ENCODE measurements at places on chromosomes 6 and 20.

GRCh38 chr20:53077373-53078205 is 105.4 kb downstream of the TSHZ2 start:
- no peak for DNase-seq

DNA sequence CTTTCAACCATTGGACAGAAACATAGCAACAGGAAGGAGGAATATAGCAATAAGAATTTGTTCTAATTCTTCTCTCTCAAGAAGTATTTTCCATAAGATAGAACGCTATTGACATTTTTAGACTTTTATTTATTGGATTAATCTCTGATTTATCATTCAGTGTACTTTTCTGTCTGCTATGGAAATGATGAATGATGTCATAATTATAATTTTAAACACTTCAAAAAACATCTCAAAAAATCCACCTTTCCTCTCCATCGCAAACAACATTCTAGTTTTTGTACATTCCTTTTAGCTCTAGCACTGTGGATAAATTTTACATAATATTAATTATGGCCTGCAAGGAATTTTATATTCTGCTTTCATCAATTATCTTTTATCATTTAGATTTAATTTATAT is 643.2 kb downstream of the DHX35 start:
- DNase-seq, result no peak

- no peak for DNase-seq
Observed at GRCh38 chr20:33566781-33567603, 77.1 kb downstream of the CBFA2T2 start.

DNA sequence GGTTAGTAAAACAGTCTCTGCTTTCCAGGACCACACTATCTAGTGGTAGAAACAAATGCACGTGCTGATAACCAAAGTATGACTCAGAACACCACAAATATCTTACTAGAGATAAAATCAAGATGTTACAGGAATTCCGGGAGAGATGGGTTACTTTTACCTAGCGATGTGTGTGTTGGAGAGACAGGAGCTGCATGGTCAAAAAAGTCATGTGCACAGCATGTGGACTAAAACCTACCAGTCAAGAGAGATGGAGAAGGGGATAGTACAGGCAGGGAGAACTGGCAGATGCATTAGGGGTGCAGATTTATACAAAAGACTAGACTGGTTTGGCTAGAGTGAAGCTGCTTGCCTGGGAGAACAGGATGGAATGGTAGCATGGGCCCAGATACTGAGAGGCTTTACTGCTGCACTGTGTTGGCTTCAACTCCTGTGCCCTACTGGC is 75.3 kb upstream of the MRAP2 start:
- no peak for DNase-seq

DNA sequence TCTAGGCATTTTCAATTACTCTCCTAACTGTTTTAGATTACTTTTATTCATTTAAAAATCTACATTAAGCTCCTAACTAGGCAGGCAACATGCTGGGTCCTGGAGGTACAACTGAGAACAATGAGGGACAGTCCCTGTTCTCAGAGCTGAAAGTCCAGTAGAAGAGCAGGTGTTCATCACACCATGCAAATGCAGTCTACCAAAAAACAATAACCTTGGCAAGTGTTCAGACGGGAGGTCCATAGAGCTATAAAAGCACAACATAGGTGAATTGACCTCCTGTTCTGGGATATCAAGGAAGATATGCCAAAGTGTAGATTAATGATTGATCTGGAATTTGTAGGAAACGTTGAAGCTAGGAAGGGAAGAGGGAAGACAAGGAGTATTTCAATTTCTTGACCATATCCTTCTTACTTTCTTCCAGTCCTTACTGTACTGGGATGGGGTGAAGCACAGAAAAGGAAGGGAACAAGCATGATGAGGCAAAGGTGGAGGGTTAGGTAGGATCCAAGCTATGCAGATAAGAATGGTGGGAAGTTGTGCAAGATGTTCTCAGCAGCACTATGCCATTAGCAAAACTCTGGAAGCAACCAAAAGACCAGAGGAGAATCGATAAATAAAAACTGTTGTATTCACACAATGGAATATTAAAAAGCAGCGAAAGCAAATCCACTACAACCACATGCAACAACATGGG is 485.7 kb upstream of the JARID2 start:
- no peak for DNase-seq

DNA sequence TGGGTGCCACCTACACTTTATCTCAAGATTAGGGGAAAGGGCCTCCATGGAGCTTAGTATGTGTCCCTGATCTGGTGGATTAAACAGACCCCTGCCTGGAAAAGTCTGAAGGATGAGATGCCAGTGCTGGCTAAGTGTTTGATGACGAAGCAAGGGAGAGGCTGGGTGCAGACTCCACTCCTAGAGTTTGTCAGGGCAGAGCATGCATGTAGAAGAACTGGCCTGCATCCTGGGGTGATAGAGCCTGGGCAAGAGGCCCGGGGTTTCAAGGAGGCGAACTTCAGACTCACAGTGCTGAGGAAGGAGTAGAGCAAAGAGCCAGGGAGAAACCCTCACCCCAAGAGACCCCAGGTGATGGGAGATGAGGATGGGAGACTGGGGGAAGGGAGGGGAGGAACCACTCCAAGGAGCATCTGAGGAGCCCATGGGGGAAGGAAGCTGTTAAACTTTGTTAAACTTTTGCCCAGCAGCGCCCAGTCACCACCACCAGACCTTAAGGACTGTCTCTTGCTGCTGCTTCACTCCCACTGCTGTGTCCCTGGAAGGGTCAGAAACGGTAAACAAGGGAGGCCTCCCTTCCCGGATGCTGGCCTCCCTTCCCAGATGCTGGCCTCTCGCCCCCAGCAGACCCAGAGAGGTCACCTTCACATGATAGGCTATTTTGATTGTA is 61.6 kb downstream of the RPRD1B start:
- no peak for DNase-seq

- DNase-seq, result no peak
Observed at GRCh38 chr20:4555188-4555890, 166.4 kb upstream of the PRND start.

GRCh38 chr6:66478705-66479104 is 771.7 kb upstream of the EYS start:
- no peak for DNase-seq

GRCh38 chr6:11413117-11413687 is 124.3 kb upstream of the TMEM170B start:
- no peak for DNase-seq

DNA sequence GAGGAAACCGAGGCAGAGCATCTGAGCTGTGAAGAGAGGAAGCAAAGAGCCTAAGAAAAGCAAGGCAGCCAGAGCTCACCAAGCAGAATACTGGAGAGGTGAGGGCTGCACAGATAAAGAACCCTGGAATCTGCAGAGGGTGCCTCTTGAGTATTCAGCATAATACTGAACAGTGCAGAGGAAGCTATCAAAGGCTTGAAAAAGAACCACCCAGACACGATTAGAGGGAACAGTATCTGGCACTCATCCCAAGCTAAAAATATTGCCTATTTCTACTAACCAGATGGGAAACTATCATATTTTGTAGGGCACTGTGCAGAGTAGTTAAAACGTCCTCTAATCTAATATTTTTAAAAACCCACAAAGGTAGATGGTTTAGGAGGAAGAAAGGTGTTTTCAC is 41.8 kb upstream of the OPRM1 start:
- no peak for DNase-seq

DNA sequence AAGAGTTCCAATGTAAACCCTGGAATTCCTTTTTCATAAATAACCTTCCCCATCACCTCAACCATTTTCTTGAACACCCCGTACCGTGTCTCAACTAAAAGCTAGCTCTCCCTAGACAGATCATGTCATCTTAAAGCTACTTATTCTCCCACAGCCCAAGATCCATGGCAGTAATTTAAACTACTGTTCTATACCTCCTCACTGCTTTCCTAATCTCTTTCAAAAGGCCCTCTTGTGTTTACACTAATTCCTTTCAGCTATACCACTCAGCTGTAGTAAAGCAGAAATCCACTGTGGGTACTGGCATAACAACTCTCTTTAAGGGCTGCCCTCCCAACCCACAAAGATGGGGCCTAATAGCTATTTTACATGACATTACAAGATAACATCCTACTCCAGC is 67.5 kb downstream of the RNGTT start:
- no peak for DNase-seq

DNA sequence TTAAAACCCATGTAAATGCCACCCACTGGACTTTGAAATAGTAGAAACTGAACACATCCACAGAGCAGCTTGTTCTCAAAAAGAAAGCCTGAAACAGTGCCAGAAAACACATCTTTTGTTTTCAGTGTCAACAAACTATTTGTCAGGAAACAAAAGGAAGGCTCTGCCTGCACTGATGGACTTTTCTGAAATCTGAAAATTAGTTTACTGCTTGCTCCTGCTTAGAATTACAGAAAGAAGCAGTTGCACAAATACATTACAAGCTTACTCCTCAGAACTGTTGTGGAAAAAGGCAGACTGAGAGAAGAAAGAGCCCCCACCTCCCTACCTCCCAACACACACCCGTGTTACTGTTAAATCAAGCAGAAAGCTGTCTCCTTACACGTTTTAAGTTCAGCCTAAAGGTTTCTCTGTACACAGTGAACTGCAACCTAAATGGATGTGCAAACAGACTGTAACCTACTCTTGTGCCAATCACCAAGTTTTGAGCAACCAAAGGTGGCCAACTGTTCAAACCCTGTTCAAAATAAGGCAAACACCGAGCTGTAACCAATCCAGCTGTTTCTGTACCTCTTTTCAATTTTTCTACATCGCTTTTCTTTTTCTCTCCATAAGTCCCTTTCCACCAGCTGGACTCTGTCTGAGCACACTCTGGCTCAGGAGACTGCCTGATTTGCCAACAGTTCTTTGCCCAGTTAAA is 43.7 kb downstream of the FRK start:
- no peak for DNase-seq

GRCh38 chr20:19074828-19075516 is 137.5 kb upstream of the SLC24A3 start:
- DNase-seq, result no peak

GRCh38 chr6:119476024-119476423 is 126.5 kb upstream of the MAN1A1 start:
- DNase-seq, result no peak

- peak; percentile 16 for DNase-seq
Observed at GRCh38 chr6:7051780-7052442, 55.9 kb upstream of the RREB1 start.

GRCh38 chr20:43728686-43729255 is 2.0 kb upstream of the GTSF1L start:
- no peak for DNase-seq

DNA sequence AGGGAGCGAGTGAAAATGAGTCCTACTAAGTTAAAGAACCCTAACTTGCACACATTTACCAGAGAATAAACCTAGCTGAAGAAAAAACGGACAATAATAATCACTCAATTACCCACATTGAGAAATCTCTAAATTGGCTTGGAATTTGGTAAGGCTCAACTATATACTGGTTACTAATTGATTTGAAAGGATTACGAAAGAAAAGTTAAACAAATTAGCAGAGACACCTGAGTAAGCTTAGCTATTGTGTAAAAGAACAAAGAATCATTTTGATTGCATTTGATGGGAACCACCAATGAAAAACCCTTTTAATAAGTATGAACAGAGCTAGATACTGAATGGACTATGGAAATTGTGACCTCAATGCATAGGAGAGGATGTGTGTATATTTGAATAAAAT is 118.6 kb upstream of the ADGRF1 start:
- DNase-seq, result no peak

DNA sequence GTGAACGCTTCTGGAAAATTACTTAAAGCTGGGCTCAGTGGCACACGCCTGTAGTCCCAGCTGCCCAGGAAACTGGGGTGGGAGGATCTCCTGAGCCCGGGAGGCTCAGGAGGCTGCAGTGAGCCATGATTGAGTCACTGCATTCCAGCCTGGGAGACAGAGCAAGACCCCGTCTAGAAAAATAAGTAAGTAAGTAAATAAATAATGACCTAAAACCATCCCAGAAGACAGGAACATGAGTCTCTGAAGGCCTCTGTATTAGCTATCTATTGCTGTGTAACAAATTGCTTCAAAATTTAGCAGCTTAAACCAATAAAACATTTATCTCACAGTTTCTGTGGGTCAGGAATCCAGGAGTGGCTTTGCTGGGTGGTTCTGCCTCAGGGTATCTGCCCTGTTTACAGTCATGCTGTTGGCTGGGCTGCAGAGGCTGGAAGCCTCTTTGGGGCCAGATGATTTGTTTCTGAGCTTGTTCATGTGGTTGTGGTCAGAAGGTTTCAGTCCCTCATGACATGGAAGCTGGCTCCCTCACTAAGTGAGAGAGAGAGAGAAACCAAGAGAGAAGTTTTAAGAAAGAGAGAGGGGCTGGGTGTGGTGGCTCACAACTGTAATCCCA is 48.4 kb upstream of the NCOA3 start:
- DNase-seq, result no peak

- DNase-seq, result no peak
Observed at GRCh38 chr6:105786449-105786848, 299.7 kb upstream of the PRDM1 start.

- DNase-seq, result no peak
Observed at GRCh38 chr6:37724530-37725220, 27.0 kb upstream of the MDGA1 start.

- DNase-seq, result no peak
Observed at GRCh38 chr6:153001767-153002612, 519 bp downstream of the MTRF1L start.

GRCh38 chr6:143222801-143223231 is 162.1 kb downstream of the AIG1 start:
- DNase-seq, result no peak

DNA sequence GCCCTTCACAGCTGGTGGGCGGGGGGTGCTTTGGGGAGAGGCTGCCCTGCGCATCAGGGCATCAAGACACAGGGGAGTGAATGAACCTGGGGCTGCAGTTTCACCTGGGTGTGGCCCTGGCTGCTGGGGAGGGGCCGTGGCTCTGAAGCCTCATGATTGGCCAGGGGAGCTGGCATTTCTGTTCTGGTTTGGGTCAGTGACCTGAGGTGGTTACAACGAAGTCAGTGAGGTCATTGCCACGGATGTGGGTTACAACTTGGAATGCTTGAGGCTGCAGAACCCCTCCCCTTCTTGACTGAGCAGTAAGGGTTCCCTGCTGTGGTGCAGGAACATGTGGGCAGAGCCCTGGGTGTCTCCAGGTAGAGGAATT is 3.0 kb downstream of the TCEA2 start:
- no peak for DNase-seq

GRCh38 chr6:153873541-153873940 is 165.5 kb upstream of the OPRM1 start:
- no peak for DNase-seq

DNA sequence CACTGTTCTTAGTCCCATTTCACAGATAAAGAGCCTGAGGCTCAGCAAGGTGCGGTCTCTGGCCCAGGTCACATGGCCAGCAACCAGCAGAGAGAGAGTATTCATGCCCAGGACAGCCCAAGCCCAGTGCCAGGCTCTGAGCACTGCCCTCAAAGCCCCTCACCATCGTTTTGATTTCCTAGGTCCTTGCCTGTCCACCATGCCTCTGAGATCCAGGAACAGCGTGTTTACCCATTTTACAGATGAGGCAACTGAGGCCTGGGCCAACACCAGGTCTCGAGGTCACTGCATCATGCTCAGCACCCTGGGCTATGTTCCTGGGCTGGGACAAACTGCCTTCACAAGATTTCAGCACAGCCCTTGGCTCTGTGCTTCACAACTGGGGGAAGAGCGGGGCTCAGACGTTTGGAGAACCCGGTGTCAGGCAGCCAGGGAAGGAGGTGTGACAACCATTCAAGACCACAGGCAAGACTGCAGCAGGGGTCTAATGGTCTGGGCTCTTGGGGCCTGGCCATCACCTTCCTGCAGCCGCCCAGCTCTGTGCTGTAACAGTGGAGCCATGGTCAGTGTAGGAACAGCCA is 1.3 kb upstream of the BPIFA2 start:
- DNase-seq, result no peak

Data from substantia nigra (tissue), 51 donors.